ENCODE measurements at places on chromosomes 2 and 18.

DNA sequence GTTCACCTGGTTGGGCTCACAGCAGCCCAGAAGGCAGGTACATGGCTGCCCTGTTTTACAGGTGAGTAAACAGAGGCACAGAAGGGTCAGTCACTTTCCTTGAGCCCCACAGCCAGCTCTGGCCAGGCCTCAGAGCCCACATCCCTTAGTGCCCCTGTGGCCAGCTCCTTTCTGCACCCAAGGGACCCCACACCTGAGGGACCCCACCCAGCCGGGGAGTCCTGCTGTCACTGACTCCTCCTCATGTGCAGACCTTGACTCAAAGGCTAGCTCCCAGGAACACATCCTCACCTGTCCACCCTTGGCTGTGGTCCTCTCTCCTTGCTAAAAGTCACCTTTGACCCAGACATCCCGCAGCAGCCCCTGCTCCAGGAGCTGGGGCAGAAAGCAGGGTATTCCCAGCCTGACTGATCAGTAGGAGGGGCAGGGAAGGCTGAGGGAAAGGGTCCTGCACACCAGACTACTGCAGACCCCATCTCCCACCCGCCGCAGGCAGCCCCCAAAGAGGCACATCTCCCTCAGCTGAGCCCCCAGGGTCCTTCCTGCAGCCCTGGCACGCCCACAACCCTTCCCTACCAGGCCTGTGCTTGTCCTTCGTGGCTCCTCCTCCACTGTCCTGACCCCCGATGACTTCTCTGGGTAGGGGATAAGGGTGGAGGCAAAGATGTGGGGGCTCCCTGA is 9.8 kb upstream of the ARHGEF4 start:
- DNase-seq = no peak

DNA sequence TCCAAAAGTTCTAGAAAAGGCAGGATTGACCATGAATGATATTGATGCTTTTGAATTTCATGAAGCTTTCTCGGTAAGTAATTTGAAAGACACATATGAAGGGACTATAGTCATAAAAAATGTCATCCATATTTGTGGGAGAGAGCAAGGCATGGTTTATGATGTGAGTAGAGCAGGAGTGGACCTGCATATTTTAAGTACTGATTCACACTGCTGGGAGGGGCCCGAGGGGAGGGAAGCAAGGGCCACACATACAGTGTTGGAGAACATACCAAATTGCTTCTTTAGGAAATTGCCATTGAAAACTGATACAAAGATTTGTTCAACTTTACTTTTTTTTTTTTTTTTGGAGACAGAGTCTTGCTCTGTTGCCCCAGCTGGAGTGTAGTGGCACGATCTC is 39.4 kb downstream of the HADHB start:
- peak; percentile 53 for DNase-seq

DNA sequence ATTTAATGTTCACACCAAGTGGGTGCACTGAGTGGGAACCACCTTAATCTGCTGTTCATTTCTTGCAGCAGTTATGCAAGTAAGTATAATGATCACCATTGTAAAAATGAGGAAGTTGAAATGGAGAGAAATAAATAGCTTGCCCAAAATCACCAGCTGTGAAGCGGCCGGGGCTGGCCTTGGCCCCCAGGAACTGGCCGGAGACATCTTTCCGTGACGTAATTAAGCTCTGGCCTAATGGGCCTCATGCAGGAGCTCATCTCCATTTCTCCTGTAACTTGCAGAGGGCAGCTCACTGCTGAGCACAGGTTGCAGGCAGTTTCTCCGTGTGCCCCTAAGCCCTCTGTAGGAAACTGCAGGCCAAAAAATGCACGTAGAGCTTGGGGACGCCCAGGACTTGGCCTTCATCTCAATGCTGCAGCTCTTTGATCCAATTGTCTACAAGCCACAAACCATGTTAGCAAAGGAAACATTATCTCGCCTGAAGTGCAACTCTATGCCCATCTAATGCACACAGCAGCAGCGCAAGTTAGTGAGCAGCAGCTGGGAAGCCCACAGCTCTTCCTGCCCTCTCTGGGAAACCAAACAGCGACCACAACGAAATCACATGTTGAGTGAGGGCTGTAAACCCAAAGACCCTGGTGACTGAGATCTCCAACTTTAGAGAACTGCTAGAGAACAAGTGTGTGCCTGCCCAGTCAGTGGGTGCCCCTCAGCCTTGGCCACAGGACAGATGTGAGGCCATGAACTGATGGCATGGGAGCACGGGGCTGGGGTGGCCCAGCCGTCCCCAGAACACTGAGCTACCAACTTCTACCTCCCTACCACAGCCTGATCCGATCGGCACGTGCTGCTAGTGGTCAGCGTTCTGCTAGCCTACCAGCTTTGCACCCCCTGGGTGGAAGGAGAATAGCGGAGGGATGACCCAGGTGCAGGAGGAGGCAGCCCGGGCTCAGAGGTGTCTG is 28.8 kb downstream of the APCDD1 start:
- no peak for DNase-seq

- peak; percentile 9 for DNase-seq
Observed at GRCh38 chr2:65429786-65430602, 2.4 kb downstream of the SPRED2 start.

- peak; percentile 14 for DNase-seq
Observed at GRCh38 chr2:26503231-26503880, 25.4 kb upstream of the OTOF start.

- DNase-seq = no peak
Observed at GRCh38 chr2:10162586-10163497, 40.3 kb downstream of the RRM2 start.

- no peak for DNase-seq
Observed at GRCh38 chr18:50982802-50983179, 15.0 kb downstream of the ELAC1 start.

DNA sequence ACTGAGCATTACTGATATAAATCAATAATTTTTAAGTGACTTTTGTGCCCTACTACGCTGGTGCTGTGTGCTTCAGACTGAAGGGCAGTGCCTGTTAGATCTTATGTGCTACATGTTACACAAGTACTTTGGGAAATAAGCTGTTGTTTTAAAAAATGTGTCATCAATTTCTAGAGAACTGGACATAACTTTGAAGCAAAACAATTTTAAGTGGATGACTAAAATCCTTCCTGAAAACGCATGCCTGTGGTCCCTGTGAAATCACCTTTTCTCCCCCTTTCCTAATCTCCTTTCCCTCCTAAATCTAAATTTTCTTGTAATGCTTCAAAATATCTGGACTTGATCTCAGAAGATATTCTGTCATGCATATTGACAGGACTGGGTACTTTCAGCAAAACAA is 7.1 kb upstream of the IL1RL1 start:
- peak; percentile 13 for DNase-seq

GRCh38 chr2:25159949-25160348 is 8.4 kb downstream of the POMC start:
- DNase-seq = no peak

DNA sequence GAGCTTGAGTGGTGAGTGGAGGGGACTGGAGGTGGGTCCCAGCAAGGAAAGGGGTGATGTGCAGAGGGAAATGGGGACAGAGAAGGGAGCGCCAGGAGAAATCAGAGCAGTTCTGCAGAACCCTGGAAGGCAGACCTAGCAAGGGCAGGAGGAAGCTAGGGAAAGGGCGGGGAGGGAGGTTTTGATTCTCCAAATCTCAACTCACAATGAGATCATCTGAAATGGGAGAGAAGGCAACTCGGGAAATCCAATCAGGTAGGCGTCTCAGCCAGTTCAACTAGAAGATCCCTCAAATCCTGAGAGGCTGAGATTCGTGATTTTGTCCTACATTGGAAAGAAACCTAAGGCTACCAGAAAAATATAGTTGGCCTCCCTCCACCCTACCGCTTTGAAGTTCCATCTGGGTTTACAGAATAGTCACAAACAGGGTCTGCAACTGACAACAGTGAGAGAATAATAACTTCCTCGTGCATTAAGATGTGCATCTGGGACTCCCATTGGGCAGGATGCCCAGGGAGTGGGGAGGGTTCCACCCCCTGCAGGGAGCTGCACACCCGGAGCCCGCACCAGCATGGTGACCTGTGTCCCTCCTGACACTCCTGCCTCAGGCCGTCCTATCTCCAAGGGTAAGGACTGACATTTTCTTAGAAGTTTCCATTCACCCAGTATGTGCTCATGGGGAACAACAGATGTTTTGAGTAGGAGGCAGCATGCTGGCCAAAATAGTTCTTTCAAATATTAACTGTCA is 113.3 kb upstream of the ODC1 start:
- DNase-seq = no peak

GRCh38 chr2:43405829-43406228 is 179.4 kb upstream of the ZFP36L2 start:
- peak; percentile 33 for DNase-seq

- no peak for DNase-seq
Observed at GRCh38 chr18:25058521-25058920, 293.4 kb downstream of the ZNF521 start.

DNA sequence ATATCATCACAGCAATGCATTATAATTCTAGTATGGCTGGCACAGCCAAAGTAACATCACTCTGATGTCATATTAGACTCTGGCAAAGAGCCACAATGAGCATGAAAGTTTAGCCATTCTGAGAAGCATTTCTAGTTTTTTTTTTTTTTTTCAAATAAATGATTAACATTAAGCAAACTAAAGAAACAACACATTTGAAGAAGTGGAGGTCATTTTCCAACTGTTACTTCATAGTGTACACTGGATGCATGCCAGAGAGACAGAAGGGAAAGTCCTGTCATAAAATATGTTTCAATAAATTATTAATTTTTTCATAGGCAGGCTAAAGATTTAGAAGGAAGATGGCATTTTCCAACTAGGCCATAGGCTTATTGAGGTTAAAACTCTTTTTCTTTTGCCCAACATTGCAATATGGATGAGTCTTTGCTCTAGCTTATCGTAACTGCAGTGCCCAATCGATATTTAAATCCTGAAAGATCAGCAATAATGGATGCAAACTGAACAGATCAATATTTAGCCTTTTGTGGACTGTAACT is 1630.4 kb upstream of the ACVR2A start:
- DNase-seq = no peak

GRCh38 chr2:23639406-23639982 is 254.5 kb downstream of the KLHL29 start:
- DNase-seq = no peak

- no peak for DNase-seq
Observed at GRCh38 chr2:9407363-9407811, 15.9 kb downstream of the ITGB1BP1 start.

DNA sequence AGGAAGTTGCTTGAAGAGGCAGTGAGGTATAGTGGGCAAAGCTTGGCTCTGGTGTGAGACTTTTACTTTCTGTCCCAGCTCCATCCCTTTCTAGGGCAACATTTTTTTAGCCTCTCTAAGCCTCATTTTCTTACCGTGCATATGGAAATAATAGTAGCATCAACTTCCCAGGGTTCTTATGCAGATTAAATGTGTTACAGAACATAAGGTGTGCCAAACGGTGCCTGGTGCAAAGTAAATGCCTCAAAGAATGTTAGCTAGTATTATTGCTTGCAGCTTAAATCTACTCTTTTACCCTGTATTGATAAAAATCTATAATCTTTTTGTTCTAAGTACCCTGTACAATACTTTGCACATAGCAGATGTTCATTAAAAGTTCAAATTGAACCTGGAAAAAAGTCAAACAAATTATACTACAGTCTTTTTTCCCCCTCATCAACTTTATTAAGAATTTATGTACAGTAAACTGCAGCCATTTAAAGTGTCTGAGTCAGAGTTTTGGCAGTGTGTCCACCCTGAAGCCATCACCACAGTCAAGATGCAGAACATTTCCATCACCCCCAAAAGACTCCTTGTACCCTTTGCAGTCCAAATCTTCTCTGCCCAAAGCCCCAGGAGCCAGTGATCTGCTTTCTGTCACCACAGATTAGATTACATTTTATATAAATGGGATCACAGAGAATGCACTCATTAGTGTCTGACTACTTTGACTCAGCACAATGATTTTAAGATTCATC is 10.6 kb downstream of the MAPRE2 start:
- no peak for DNase-seq

DNA sequence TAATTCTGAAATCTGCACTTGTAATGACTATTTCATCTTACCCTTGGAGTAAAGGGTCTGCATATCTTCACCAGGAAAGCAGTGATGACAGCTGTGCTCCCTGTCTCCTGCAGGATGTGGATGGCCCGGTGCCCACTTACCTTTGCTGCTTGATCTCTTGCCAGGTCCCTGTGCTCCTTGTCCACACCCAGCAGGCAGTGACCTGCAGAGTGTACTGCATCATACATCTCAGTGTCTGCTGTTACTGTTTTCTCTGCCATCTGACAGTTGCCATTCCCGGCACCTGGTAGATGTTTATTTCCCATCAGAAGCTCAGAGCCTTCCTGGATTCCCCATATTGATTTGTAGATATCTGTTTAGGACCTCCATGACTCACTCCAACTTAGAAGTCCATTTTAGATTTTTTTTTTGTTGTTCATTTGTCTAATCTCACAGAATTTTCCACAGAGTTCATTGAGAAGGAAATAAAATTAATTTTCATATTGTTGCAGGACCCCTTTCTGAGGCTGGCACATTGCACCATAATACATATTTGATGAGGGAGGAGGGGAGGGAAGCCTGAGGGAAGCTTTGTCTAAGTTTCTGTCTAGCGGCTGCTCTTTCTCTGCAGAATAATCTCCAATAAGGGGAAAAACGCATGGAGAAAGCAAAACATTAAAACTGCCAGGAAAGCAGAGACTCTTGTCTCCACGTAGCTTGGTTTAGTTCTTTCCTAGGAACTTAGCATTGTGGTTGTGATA is 697.5 kb upstream of the RAB6C start:
- DNase-seq = no peak

- DNase-seq = no peak
Observed at GRCh38 chr2:40548521-40548920, 96.6 kb upstream of the SLC8A1 start.

DNA sequence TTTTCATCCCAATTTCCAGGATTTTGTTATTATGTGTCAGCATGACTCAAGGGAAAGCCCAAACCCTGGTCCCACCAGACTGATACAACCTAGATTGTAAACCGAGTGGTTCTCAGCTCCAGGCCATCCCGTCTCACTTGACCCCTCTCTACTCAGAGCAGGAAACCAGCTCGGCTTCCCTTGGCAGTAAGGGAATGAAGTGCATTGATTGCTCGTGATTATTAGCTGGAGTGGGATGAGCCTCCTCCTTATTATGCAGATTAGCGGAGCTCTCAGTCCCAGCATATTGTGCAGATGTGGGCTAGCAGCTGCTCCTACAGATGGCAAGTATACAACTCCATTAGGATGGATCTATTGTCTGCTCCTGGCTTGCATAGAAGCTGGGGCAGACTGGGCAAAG is 167.6 kb downstream of the LNPK start:
- no peak for DNase-seq

GRCh38 chr2:240429341-240429871 is 6.1 kb upstream of the GPC1 start:
- no peak for DNase-seq

DNA sequence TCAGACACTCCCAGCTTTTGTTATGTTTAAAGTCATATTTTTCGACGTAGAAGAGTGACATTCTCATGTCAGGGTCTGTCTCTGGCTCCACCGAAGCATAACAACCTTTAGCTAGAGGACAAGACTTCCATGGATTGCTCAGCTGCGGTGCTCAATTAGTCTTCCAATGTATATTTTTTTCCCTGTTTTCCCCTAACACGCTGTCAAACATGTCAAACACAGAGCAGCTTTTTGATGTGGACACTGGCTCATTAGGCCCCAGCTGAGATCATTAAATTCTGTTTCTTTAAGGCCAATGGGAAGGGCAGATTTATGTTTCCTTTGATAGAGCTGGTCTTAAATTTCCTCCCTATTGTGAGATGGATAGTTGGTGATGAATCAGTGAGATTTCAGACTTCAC is 525.4 kb downstream of the PIK3C3 start:
- no peak for DNase-seq

- peak; percentile 96 for DNase-seq
Observed at GRCh38 chr2:45849491-45850283, 198.2 kb downstream of the PRKCE start.

- DNase-seq = no peak
Observed at GRCh38 chr2:25797620-25798488, 80.4 kb downstream of the ASXL2 start.

Measured in AG10803 (cell line).